Urinary bladder (tissue), 4 donors: ENCODE measurements at places on chromosomes 1 and 21. TPM values are rescaled to one million over a fixed set of nuclear protein-coding genes. Genes with fewer than 3 reads are reported as not detected.

- DNase-seq: no peak
Observed at GRCh38 chr1:87017998-87018672, 103.7 kb downstream of the HS2ST1 start.

DNA sequence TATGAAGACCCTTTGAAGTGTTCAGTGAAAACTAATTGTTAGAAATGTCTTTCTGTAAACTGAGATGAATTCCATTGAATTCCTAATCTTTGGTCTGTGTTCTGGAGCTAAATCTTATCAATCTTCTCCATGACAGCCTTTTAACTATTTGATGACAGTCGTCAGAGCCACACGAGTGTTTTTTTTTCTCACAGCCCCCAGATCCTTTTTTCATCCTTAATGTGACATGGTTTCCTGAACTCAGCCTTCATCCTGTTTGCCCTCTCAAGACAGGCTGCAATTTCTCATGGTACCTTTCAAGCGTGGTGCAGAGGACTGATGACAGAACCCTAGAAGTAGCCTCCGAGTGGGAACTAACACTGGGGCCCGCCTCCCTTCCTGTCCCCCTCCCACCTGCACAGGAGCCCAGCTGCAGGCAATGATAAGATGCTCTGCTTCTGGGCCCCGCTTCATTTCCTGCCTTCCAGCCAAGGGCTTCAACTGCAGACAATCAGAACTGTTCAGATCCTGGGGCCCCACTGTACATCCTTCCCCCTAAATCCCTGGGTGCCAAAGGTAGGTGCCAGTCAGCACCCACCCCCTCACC is 114.6 kb upstream of the VAV3 start:
- no peak for DNase-seq

- DNase-seq: no peak
Observed at GRCh38 chr1:204684571-204685235, 835 bp downstream of the LRRN2 start.

- DNase-seq: no peak
Observed at GRCh38 chr1:112849425-112850033, 106.5 kb downstream of the SLC16A1 start.

DNA sequence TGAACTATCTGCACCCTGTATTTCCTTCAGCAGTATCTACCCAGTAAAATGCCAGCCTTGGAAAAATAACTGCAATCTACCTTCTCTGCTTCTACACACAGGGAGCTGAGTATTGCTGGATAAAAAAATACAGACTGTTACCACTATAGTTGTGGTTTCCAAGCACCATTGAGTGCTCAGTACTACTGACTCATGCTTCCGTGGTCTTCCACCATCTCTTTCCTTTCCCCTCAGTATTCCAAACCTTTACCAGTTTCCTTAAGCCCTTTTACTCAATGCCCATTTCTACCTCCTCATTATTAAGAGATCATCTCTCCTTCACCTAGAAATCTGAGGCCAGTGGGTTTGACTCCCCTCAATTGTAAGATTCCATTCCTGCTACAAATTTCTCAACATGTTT is 23.8 kb downstream of the GLMN start:
- no peak for DNase-seq

- DNase-seq: no peak
Observed at GRCh38 chr1:156515956-156516355, 15.4 kb upstream of the MEF2D start.

DNA sequence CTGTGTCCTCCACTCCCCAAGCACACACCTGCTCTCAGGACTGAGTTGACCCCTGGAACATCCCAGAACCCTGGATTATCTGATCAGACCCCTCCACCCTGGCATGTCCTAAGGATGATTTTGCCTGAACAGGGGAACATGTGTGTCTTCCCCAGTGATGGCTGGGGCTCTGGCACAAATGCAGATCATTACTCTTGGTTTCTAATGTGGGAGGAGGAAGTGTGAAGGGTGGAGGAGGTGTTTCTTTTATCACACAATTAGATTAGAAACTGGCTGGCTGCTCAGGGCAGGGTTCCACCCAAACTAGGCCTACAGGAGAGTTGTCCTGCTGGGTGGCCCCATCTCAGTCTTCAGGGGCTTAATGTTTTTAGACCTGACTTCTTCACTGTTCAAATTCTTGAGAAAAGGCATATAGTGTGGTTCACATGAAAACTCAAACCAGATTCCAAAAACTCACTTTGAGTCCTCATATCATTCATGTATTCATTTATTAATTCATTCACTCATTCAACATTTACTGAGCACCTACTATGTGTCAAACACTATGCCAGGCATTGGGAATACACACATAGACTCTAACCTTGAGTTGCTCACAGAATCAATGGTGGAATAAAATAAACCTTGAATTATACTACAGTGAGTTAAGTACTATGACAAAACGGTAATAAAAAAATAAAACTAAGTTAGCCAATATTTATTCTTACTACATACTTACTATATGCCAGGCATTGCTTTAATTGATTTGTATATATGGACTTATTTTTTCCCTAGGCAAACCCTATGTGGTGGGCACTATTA is 221.8 kb upstream of the JUN start:
- DNase-seq: no peak

GRCh38 chr1:210490781-210491180 is 162.1 kb downstream of the HHAT start:
- no peak for DNase-seq

DNA sequence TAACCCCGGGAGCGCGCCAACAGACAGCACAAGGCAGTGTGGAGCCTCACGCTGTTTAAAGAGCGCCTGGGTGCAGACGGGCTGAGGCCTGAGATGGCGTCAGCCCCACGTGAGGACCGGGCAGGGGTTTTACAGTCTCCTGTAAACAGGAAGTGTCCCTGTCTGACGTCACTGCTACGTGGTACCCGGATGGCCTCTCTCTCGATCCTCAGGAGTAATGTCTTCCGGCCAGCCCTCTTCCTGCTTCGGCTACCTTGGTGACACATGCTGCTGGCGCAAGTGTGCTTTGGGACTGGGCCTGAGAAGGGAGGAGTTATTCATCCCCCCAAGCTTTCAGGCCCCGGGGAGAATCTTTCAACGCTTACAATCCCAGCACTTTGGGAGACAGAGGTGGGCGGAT is 41.2 kb downstream of the CNST start:
- DNase-seq: no peak

GRCh38 chr1:153939476-153939875 is 7.0 kb downstream of the DENND4B start:
- DNase-seq: no peak

GRCh38 chr1:9128520-9129265 is at the start of gene GPR157:
GPR157 (minus strand) TSS chr1:9129102; CDS start chr1:9129027, 75 bp downstream.
- DNase-seq: no peak

DNA sequence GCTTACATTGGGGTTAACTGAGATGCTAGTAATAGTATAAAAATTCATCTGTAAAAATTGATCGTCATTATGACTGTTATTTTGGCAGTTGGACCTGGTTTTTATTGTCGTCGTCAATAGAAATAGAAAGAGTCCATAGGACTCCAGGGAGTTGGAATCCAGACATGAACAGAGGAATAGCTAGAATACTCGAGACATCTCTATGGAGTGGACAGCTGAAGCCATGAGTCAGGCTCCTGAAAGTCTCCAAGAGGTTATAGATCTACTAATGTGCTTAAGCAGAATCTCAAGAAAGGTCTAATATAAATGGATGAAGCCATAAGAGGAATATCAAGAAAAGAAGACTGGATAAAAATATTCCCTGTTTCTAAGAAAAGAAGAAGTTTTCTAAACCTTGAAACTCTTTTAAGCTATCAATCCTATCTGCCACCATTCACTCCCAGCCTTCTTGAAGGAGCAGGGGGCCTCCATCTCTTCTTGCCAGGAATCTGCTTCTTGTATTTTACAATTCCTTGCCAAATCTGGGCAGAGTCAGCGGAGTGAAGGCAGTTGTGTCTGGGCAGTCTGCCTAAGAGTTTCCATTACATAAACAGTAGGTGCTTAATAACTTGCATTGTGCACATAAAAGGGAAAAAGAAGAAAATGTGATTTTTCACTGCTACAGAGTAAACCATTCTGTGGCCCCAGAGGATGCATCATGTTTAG is 163.3 kb downstream of the ST6GALNAC5 start:
- no peak for DNase-seq

- no peak for DNase-seq
Observed at GRCh38 chr1:184866586-184866985, 107.7 kb downstream of the NIBAN1 start.

DNA sequence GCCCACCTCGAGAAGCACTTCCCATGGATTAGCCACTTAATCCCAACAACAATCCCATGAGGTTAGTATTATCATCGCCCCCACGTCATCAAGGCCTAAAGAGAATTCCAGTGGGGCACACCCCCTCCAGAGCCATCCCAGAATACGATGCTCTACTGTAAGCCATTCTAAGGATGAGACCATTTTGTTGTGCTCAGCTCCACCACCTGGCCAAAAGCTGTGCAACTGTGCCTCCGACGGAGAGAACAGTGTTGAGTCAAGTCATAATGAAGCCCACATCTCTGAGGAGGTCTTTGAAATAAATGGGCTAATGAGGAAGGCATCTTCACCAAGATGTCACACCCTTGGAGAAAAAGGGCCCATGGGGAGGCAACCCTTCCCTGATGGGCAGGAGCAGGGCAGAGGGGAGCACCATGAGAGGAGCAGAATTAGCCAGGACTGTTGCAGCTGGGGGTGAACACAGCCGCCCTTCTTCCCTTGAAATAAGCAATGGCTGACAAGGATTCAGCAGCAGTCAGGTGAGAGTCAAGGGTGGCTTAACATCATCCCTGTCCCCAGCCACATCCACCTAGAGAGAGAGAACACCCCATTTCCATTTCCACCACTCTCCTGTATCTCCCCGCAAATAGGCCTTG is 14.6 kb downstream of the SYF2 start:
- DNase-seq: no peak

DNA sequence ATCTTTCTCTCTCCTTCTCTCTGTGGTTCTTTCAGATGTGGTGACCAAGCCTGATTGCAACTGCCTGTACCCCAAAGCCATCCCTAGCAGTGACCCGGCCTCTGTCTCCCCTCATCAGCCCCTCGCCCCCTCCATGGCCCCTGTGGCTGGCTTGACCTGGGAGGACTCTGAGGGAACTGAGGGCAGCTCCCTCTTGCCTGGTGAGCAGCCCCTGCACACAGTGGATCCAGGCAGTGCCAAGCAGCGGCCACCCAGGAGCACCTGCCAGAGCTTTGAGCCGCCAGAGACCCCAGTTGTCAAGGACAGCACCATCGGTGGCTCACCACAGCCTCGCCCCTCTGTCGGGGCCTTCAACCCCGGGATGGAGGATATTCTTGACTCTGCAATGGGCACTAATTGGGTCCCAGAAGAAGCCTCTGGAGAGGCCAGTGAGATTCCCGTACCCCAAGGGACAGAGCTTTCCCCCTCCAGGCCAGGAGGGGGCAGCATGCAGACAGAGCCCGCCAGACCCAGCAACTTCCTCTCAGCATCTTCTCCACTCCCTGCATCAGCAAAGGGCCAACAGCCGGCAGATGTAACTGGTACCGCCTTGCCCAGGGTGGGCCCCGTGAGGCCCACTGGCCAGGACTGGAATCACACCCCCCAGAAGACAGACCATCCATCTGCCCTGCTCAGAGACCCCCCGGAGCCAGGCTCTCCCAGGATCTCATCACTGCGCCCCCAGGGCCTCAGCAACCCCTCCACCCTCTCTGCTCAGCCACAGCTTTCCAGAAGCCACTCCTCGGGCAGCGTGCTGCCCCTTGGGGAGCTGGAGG is 12.7 kb downstream of the CSF1 start:
- no peak for DNase-seq

DNA sequence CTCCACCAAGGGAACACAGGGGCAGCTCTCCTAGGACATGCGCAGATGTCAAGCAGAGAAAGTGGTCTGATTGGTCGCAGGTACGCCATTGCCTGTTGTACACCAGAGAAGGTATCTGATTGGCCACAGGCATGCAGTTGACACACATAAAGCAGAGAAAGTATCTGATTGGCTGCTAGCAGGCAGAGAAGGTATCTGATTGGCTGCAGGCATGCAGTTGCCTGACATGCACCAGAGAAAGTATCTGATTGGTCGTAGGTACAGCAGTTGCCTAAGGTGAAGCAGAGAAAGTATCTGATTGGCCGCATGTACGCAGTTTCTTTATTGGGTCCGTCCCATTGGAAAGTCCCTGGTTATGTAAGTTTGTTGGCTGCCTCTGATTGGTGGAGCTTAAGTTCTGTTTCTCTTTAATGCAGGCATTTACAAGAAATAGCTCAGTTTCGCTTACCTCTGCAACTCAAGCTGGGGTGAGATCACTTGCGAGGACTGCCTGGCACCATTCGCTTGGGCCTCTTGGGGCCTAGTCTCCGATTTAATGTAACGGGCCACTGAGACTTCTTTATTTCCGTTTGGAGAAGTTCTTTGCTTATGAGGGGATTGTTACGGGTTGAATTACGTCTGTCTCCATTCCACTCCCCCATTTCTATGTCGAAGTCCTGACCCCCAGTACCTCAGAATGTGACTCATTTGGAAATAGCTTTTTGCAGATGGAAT is 74.2 kb downstream of the SIK1 start:
- DNase-seq: no peak

GRCh38 chr1:233668146-233668724 is 54.3 kb downstream of the KCNK1 start:
- DNase-seq: no peak

- DNase-seq: no peak
Observed at GRCh38 chr21:31875496-31876015, 2.7 kb downstream of the HUNK start.

DNA sequence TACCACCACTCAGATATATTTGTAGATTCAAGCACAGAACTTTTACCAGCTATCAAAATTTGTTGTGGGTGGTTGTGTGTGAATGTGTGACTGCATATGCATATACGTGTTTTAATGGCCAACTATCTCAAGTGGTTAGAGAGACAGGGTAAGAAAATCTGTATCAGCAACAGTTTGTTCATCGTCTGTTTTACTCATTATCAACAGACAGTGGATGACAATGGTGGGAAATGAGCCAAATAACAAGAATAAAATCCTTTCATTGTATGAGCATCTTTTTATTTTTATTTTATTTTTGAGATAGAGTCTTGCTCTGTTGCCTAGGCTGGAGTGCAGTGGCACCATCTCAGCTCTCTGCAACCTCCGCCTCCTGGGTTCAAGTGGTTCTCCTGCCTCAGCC is 22.7 kb upstream of the DYNLT5 start:
- DNase-seq: no peak

The GBP6 gene
- total RNA-seq: 1.6 TPM

The SELL gene
- 5.1 TPM for total RNA-seq

The RNF186 gene
- not detected for total RNA-seq

The OR2G6 gene
- not detected for total RNA-seq

The USP24 gene
- total RNA-seq: 74.4 TPM

The OR2M3 gene
- not detected for total RNA-seq

The ABCG1 gene
- total RNA-seq: 12.7 TPM

The PADI1 gene
- total RNA-seq: 0.16 TPM

The MFAP2 gene
- 33.3 TPM for total RNA-seq

The APCS gene
- not detected for total RNA-seq
